Progenitor cell of endocrine pancreas (in vitro differentiated cells): ENCODE measurements at places on chromosomes 3 and 15.

GRCh38 chr3:10370429-10370828 is 49.5 kb upstream of the SEC13 start:
- DNase-seq = no peak

- no peak for DNase-seq
Measured at GRCh38 chr3:48598323-48599076, 3.4 kb upstream of the COL7A1 start.

DNA sequence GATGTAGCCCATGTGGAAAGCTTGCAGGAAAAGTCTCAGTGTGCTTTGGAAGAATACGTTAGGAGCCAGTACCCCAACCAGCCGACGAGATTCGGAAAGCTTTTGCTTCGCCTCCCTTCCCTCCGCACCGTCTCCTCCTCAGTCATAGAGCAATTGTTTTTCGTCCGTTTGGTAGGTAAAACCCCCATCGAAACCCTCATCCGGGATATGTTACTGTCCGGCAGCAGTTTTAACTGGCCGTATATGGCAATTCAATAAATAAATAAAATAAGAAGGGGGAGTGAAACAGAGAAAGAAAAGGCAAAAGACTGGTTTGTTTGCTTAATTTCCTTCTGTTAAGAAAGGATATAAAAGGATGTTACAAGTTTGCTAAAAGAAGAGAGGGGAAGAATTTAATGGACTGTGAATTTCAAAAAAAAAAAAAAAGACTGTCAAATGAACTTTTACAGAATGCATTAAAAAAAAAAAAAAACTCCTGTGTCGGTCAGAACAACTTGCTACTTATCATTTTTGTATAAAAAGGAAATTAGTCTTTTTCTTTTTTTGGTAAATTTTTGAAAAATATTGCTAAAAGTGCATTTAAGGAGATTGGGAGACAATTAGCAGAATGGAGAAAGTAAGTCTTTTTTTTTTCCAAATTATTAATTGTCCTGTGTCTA is 7.0 kb downstream of the NR2F2 start:
- no peak for DNase-seq

DNA sequence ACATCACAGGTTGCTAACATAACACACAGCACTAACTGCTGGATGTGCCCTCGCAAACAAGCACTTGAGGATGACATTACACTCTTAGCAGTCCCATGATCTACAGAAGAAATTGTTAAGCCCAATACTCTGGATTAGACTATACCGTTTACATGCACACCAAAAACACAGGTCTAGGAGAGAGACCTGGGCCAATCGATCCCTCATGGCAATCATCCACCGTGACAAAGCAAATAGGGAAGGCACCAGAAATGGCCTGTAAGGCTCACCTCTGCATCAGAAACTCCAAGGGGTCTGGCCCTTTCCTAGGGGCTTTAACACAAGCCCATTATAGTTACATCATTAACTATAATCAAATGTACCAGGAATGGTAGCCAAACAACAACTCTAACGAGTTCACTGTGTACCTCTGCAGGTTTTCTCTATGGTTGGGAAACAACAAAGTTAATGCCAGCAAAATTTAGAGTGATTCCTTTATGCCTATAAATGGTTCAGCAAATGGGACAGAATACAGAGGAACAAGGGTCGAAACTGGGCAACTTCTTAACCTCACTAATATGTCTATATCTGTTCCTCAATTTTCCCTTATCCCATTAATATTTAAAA is 18.5 kb downstream of the TRANK1 start:
- no peak for DNase-seq

DNA sequence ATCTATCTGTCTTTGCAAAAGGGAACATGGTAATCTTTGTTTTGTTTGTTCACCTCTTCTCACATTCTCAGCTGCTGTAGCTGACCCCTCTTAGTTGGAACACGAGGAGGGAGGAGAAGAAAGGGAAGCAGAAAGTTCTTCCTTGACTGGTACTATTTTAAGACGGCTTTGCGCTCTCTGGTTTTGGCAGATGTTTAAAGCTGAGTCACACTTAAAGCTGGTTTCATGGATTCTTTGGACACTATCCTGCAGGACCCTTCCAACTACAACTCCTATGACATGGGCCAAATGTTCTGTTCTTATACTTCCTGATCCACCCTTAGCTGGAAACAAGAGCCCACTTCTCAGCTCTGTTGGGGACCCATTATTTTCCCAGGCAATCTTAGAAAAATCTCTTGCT is 40.6 kb upstream of the FXR1 start:
- DNase-seq = no peak

DNA sequence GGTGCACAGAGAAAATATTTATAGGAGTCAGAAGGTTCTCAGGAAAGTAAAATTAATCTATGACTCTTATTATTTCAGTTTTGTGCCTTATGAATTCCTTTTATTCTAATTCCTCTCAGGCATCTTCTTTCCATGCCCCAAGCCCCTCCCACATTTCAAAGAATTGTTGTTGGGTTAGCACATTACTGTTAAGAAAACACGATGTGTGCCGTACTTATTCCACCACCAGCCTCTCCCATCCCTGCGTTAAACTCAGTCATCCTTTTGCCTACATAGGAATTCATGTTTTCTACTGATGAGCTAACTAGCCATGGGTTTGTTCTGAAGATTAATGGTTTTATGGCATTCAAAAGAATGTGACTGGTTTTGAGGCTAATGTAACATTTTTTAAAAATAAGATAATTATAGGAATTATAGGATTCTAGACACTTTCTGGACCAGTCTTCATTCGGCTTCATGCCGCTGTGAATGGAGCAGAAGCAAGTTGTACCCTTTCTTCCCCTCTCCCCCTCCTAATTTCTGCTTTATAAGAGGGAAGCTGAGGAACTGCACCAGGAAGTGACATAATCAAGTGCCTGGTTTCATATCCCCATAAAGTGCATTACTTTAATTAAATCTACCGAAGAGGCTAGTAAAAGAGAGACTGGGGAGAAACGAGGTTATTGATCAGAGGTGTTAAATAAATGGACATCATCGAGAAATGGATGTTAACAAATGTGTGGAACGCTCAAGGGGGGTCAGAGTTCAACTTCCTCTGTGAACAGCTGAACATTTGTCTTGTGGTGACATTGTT is 12.3 kb upstream of the MB21D2 start:
- DNase-seq = no peak

DNA sequence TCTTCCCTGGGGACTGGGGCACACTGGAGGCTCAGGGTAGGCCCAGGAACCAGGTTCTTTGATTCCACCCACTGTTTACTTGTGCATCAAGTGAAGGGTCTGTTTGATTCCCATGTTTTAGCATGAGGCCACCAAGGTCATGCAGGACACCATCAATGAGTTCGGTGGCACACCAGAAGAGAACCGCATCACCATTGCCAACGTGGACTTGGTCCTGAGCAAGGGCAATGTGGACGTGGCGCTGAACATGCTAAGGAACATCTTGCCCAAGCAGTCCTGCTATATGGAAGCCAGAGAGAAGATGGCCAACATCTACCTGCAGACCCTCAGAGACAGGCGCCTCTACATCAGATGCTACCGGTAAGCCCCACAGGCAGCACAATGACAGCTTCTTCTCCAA is 21.5 kb downstream of the TTC21A start:
- DNase-seq = no peak

DNA sequence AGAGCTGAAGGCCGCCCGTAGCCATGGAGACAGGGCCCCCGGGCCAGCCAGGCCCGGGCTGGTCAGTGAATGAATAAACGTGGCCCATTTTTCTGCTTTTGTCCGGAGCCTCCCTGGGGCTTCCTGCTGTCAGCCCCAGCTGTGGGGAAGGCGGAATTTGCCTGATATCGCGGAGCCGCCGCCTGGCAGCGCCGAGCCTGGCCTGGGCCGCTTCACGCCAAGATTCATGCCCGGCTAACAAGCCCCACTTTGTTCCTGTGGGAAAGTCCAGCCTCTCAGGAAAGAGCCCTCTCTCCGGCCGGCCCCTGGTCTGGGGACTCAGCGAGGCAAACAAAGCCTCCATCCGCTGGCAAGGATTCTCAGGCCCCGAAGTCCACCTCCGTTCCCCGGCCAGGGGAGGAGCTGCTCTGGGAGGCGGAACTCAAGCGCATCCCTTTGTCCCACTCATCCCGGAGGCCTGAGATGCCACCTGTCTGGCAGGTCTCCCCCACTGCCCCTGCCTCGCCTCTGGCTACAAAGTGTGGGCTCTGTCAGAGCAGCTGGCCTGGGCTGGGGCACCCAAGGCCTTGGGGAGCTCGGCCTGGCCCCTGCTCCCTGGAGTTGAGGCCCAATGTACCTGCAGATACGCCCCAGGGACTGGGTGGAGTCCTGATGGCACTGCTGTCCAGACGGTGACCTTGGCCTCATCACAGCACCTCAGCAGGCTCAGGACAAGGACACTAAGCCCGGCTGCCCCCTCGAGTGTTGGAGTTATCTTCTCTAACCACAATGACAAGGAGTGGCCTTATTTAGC is 51.6 kb upstream of the SLC6A11 start:
- DNase-seq = no peak
